ENCODE measurements at places on chromosomes 1 and 21.

- no peak for DNase-seq
Observed at GRCh38 chr1:224770336-224770693, 154.2 kb downstream of the CNIH3 start.

DNA sequence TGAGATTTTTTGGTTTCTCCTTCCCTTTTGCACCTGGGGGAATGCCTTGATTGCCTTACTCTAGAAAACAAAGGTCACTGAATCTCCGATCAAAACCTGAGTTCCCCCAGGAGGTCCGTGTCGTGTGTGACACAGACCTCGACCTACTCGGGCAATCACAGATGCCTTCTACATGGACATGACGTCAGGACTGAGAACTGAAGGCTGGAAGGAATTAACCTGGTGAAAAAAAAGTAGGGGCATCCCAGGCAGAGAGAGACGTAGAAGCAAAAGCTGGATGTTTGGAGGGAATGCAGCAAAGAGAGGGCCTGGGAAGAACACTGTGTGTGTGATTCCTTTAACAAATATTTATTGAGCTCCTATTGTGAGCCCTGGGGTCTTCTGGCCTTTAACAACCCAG, 178.0 kb downstream of the PRDM2 start:
- no peak for DNase-seq

DNA sequence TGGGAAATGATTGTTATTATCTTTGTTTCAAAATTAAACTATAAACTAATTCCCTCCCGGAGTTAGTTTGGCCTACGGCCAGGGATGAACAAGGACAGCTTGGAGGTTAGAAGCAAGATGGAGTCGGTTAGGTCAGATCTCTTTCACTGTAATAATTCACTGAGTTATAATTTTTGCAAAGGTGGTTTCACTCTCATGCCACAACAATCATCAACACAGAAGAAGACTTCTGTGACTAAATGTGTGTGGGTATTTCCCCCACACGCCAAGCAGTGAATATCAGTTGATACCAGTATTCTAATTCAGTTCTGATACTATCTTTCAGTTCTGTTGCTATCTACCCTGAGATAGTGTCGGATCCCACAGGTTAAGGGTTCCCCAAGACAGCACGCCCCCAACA, 215.1 kb downstream of the S1PR1 start:
- DNase-seq = no peak

- DNase-seq = no peak
Observed at GRCh38 chr1:241310451-241310850, 46.6 kb downstream of the RGS7 start.

DNA sequence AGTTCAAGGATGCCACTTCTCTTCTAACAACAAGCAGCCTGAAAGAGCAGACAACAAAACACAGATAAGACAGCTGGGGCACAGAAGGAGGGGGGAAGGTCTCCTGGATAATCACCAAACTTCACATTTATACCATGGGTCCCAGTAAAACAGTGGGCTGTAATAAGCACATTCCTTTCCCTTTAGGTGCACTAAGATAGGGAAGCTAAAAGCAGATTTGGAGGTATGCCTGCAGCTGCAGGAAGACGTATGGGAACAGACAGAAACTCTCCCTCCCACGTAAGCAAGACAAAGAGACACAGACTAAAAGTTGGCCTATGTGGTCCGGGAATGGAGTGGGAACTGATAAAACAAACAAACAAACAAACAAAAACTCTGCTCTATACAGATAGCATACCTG, 612.1 kb downstream of the MRPL39 start:
- no peak for DNase-seq

GRCh38 chr1:221875004-221875330, 133.1 kb upstream of the DUSP10 start:
- DNase-seq = no peak

DNA sequence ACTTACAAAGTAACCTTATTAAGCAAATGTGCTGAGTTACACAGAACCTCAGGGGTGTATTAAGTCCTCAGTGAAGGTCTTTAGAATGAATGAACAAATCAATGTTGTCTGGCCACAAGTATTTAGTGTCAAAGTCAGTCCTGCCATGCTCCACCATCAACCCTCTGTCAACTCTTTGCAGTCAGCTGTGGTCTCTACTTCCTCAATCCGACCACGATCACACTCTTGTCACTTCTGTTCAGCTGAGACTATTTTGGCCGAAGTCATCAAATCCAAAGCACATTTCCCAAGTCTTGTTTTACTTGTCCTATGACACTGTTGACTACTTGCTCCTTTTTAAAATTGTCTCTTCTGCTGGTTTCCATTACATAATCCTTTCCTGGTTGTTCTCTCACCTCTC, 173.5 kb downstream of the ST6GALNAC5 start:
- no peak for DNase-seq

DNA sequence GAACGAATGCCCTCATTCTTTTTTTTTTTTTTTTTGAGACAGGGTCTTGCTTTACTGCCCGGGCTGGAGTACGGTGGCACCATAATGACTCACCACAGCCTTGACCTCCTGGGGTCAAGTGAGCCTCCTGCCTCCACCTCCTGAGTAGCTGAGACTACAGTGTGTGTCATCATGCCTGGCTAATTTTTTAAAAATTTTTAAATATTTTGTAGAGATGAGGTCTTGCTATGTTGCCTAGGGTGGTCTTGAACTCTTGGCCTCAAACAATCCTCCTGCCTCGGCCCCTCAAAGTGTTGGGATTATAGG, 69.4 kb downstream of the ALG14 start:
- no peak for DNase-seq

- no peak for DNase-seq
Observed at GRCh38 chr1:91217911-91218310, 186.7 kb downstream of the HFM1 start.

GRCh38 chr1:240998024-240998423, 359.0 kb downstream of the RGS7 start:
- no peak for DNase-seq

DNA sequence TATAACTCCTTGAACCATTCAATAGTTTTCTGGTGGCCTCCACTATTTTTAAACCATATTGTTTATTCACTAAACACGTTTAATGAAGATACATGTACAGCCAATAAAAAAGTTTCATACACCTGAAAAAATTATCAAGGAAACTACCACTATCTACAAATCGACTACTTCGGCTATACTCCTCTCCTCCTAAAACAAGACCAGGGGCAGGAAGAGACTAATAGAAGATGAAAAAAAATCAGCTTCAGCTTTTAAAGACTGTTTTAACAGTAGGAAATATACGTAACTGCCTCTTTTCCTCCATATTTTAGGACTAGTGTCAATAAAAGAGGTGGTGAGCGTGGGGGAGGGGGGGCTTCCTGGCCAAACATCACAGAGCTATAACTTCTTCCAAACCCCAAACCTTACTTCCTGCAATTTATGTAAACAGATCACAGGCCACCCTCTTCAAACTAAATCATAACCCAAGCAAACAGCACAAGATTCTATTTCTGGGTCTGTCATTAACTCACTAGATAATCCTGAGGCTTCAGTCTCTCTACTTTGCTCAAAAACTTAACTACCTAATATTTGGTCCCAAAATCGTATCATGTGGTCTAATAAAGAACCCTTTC, 15.1 kb downstream of the FOXJ3 start:
- DNase-seq = peak; percentile 72

DNA sequence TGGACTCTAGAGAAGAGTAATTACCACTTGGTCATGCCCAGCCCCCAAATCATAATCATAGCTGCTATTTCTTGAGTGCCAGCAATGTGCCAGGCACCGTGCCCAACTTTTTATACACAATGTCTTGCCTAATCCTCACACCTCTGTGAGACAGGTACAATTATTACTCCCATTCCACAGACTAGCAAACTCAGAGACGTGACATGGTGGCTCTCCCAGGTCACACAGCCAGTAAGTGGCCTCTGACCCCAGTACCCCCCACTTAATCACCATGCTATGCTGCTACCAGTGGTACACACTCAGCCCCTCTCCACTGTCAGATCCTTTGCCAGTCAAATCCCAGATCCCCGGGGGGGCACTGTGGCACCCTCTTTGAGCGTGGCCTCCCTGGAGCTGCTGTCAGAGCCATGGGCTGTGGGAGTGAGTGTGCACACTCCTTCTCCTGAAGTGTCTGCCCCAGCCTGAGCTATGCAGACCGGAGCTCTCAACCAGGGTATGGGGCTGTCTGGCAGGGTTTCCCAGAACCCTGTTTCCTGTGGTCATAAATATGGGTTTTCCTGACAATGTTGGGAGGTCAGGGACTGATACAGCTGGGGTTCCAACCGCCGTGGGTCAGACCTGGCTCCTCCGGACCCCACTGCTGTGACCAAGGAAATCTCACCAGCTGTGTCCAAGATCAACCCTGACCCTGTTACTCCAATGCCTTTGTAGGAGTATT, 51.8 kb downstream of the LACTBL1 start:
- no peak for DNase-seq

DNA sequence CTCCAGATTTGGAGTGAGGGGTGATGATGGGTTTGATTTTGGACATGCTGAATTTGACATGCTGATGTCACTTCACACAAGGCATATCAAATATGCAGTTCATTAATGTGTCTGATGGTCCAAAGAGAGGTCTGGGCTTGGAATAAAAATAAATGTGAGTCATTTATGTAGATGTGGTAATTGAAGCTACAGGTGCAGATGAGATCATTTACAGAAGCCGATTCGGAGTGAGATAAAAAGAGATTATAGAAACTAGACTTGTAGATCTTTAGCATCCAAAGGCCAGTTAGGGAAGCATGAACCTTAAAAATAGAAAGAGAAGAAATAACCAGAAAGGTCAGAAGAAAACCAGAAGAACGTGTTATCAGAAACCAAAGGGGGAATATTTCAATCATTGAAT, 350.9 kb upstream of the ZP4 start:
- DNase-seq = no peak

- no peak for DNase-seq
Observed at GRCh38 chr1:180309338-180309737, 79.3 kb downstream of the LHX4 start.

- DNase-seq = no peak
Observed at GRCh38 chr1:184910005-184910404, 64.3 kb downstream of the NIBAN1 start.

DNA sequence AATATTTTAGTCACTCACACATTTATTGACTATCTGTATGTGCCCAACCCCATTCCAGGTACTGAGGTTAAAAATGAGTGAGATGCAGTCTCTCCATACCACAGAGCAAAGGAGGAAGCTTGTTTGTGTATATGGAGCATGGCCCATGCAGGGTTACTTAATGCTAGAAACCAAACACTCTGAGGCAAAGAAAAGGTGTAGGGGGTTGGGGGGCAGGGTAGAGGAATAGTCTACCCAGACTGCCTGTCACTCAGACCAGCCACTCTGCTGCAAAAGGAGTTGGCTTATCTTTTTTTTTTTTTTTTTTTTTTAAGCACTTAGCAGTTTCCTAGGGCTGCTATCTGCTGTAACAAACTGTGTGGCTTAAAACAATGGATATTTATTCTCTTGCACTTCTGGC, 19.8 kb downstream of the PGM1 start:
- DNase-seq = no peak

- DNase-seq = no peak
Observed at GRCh38 chr1:20682571-20683236, 21.5 kb upstream of the DDOST start.

- no peak for DNase-seq
Observed at GRCh38 chr1:207978441-207978840, 67.5 kb upstream of the CD34 start.

DNA sequence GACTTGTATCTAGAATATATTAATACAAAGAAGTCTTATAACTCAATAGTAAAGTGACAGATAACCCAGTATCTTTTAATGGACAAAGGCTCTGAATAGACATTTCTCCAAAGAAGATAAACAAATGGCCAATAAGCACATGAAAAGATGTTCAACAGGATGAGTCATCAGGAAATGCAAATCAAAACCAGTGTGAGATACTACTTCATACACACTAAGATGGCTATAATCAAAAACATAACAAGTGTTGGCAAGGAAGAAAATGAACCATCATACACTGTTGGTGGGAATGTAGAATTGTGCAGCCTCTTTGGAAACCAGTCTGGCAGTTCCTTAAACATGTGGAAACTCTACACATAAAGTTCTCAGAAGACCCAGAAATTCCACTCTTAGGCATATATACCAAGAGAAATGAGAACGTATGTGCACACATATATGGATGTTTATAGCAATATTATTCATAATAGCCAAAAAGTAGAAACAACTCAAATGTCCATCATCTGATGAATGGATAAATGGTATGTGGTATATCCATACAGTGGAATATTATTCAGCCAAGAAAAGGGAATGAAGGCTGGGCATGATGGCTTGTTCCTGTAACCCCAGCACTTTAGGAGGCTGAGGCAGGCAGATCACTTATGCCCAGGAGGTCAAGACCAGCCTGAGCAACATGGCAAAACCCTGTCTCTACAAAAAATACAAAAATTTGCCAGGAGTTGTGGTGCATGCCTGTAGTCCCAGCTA, 9.9 kb upstream of the MPL start:
- no peak for DNase-seq

DNA sequence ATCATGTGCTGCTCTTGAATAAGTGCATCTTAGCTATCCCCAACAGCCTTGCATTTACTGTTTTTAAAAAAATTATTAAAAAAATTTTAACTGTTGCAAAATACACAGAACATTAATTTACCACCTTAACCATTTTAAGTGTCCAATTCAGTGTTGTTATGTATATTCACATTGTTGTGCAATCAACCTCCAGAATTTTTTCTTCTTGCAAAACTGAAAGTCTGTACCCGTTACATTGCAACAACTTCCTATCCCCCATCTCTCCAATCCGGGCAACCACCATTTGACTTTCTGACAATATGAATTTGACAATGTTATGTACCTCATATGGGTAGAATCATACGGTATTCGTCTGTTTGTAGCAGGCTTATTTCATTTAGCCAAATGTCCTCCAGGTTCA, 83.1 kb downstream of the FMN2 start:
- no peak for DNase-seq

- no peak for DNase-seq
Observed at GRCh38 chr1:151035167-151035566, 1.2 kb upstream of the BNIPL start.

GRCh38 chr1:7341145-7341905, 429.8 kb upstream of the VAMP3 start:
- DNase-seq = no peak

- no peak for DNase-seq
Observed at GRCh38 chr21:38729754-38730379, 75.9 kb upstream of the ETS2 start.

DNA sequence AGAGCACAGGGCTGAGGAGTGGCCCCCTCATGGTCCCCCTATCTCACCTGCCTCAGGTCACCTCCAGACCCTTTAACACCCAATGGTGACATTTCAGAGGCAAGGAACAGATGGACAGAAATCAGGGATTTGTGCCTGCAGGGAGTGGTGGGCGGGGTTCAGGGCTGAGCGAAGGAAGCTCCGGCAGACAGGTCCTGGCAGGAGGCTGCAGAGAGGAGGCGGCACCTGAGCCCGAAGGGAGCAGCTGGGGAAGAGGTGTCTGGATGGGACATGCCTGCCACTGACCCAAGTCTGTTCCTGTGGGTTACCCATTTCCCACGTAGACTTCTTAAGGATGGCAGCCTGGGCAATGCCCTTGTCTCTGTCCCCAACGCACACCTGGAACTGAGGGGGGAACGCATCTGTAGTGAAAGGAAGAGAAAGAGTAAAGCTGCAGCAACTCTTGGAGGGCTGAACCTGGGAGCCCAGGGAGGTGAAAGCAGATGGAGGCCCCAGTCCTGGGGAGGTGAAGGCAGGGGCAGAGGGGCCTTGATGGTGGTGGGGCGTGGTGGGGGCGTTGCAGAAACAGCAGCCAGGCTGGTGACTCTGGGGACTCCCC, 61.6 kb upstream of the ADARB1 start:
- no peak for DNase-seq
